Activated CD4-positive, alpha-beta T cell treated with anti-CD3 and anti-CD28 coated beads, Interleukin-2, amount 50 U/mL, for 48 hours (primary cell): ENCODE measurements at places on chromosomes 2 and 18.

DNA sequence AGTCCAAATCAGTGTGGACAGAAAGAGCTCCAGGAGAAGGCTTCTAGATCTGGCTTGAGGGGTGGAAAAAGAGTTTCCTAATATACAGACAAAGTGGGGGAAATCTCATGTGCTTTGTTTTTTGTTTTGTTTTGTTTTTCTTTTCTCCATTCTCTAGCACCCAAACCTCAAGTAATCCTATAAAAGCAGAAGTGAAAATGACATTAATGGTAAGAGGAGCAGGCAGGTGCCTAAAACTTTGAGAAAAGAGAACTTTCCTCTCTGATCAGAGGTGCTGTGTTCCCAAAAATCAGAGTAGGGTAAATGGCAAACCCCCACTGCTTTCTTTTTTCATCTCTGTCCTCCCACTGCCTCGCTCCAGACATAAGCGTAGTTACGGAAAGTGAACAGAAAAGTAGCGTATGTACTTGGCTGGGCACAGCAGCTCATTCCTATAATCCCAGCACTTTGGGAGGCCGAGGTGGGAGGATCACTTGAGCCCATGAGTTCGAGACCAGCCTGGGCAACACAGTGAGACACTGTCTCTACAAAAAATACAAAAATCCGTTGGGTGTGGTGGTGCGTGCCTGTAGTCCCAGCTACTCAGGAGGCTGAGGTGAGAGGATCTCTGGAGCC lies 77.8 kb downstream of the FAM161A start:
- no peak for DNase-seq

- no peak for DNase-seq
Observed at GRCh38 chr2:170271340-170271739, 93.4 kb downstream of the MYO3B start.

GRCh38 chr2:172131713-172132555 lies 29.2 kb upstream of the DLX2 start:
- DNase-seq: no peak

GRCh38 chr2:64711252-64711800 lies 57.6 kb upstream of the SERTAD2 start:
- no peak for DNase-seq

DNA sequence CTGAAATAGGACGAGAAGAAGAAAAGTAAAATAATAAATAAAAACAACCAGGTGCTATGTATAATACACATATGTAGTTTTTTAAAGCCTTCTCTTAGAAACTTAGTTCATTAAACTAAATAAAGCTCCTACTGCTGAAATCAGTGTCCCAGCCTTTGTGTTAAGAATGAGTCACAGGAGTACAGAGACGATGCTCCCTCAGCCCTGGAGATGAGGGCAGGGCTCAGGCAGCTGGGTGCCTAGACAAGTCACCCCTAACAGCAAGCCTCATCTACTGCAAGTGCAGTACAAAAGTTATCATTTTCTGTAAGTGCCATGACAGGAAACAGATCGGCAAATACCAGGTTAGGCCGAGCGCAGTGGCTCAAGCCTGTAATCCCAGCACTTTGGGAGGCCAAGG lies 18.2 kb downstream of the KIDINS220 start:
- DNase-seq: no peak

DNA sequence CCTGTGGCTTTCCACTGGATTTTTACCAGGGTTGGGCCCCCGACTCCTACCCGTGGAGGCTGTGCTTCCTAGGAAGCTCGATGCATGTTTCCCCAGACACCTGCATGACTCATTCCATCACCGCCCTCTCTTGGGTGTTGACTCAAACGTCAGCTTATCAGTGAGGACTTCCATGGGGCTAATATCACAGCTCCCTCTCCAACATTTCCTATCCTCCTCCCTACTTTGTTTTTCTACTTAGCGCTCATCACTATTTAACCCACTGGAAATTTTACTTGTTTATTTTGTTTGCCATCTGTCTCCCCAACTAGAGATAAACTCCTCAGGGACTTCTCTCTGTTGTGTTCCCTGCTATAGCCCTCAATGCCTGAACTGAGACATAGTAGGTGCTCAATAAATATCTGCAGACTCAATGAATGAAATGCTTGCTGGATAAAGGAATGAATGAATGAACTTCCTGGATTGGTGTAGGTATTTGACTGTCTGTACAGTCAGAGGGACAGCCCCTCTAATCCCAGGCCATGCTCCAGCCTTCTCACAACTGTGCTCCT lies 89.7 kb upstream of the MSH2 start:
- DNase-seq: no peak

DNA sequence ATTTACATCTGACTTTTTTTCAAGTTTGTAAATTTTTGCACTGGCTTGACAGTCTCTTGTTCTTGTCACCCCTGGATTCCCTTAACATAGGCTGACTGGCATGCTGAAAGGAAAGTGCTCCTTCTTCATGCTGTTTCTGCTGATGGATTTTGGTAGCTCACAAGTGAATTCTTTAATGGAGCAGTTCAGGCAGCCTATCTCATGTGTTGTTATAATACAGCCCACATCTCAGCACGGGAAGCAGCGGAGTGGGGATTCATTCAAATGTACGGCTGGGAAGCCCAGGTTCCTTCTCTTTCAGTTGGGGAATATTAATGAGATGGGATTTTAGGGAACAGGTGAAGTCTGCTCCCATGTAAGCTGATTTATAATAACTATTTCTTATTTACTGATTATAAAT lies 142.8 kb downstream of the CD8B2 start:
- no peak for DNase-seq

DNA sequence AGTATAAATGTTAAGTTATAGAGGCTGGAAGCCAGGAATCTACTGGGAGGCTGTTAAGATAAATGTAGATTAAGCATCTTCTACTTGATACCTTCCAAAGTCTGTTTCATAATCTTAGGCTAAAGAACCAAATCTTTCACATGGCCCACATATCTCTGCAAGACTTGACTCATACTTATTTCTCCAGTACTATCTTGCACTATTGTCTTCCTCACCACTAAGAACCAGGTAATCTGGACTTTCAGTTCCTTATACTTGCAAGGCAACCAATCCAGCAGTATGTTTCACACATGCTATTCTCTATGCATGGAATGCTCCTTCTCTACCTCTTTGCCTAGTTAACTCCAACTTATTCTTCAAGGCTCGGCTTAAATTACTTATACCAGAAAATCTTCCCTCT lies 62.2 kb downstream of the RBMS1 start:
- no peak for DNase-seq

GRCh38 chr2:115483666-115484065 lies 1041.2 kb downstream of the DPP10 start:
- DNase-seq: no peak
